ENCODE measurements at places on chromosomes 5 and 9. TPM values are rescaled to one million over a fixed set of nuclear protein-coding genes. Genes with fewer than 3 reads are reported as not detected.

PCDHB9 gene
- 1.8 TPM for total RNA-seq

TAF11L10 gene
- not detected for total RNA-seq

LCN15 gene
- not detected for total RNA-seq

IL3 gene
- not detected for total RNA-seq

FBP2 gene
- not detected for total RNA-seq

TSPAN17 gene
- 36.7 TPM for total RNA-seq

DMRTA1 gene
- 0.77 TPM for total RNA-seq

SNCAIP gene
- 0.12 TPM for total RNA-seq

PDE8B gene
- not detected for total RNA-seq

GRCh38 chr9:114213566-114213965 is 58.2 kb downstream of the COL27A1 start:
- no peaks in the 10 kb centered on the region for H3K27me3 ChIP-seq
- H3K36me3 ChIP-seq, result no peaks in the 10 kb centered on the region
- DNase-seq, result no peak
- H3K4me3 ChIP-seq, result no peak overlapping the region
- no peak overlapping the region for H3K27ac ChIP-seq

DNA sequence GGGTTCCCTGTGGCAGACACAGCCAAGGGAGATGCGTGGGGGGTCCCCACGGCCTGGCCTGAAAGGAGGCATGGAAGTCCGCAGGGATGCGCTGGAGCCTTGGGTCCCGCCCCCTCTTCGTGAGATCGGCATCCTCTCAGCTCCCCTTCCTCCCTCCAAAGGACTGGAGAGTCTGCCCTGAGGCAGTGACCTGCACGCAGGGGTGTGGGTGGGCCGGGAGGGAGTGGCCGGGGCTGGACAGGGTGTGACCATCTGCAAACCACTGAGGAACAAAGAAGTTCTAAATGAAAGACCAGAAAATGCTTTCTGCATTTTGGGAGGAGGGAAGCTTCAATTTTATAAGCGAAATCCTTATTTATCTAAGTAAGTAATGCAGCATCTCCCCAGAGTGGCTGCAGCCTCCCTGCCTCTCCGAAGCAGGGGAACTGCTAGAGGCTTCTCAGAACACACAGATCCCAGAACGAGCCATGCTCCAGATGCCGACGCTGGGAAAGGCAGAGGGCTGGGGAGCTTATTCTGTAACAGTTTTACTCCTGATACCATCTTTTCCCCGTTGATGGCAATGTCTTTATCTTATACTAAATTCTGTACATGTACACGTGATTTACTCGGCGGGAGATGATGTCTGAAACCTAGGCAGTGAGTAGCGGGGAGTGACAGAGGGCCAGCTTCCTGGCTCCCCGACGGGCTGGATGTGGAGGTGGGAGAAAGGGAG is 221.7 kb downstream of the FANCC start:
- H3K27me3 ChIP-seq, result no peaks in the 10 kb centered on the region
- H3K36me3 ChIP-seq, result peaks cover 75% of the 10 kb centered on the region
- no peak overlapping the region for H3K27ac ChIP-seq
- peaks cover 17% of the 10 kb centered on the region for H3K4me1 ChIP-seq
- no peak overlapping the region for H3K4me3 ChIP-seq
- no peak for DNase-seq

GRCh38 chr5:80399526-80400239 is 8.2 kb upstream of the ZFYVE16 start:
- H3K27ac ChIP-seq, result no peak overlapping the region
- H3K4me3 ChIP-seq, result no peak overlapping the region
- peak; percentile 67 for DNase-seq

- peak; percentile 73 for DNase-seq
- H3K4me1 ChIP-seq, result peaks cover 5% of the 10 kb centered on the region
- H3K27ac ChIP-seq, result peak overlapping the region; percentile 29
- H3K27me3 ChIP-seq, result peaks cover 40% of the 10 kb centered on the region
- no peak overlapping the region for H3K4me3 ChIP-seq
Observed at GRCh38 chr5:54895816-54896341, 89.5 kb downstream of the ESM1 start.

GRCh38 chr9:132288966-132289365 is 65.8 kb downstream of the SETX start:
- no peak overlapping the region for H3K4me3 ChIP-seq
- no peak for DNase-seq
- H3K27ac ChIP-seq, result no peak overlapping the region
- no peaks in the 10 kb centered on the region for H3K27me3 ChIP-seq
- peaks cover 78% of the 10 kb centered on the region for H3K36me3 ChIP-seq

DNA sequence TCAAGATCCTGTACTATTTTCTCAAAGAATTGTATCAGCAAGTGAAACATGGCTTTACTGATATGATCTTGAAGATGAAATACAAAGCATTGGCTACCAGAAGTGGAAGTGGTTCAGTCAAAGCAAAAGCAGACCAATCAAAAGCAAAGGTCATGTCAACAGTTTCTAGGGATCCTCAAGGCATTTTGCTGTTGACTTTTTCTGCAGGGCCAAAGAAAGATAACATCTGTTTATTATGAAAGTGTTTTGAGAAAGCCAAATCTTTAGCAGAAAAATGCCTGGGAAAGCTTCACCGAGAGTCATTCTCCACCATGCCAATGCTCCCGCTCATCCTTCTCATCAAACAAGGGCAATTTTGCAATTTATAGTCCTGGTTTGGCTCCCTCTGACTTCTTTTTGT is 90.3 kb upstream of the ACO1 start:
- no peak overlapping the region for H3K27ac ChIP-seq
- H3K4me1 ChIP-seq, result no peaks in the 10 kb centered on the region
- H3K4me3 ChIP-seq, result no peak overlapping the region

GRCh38 chr5:69160651-69161050 is 6.3 kb upstream of the CCNB1 start:
- no peak overlapping the region for H3K27ac ChIP-seq
- no peaks in the 10 kb centered on the region for H3K27me3 ChIP-seq
- DNase-seq, result no peak
- H3K4me1 ChIP-seq, result peaks cover under 1% of the 10 kb centered on the region
- no peaks in the 10 kb centered on the region for H3K36me3 ChIP-seq

- DNase-seq, result no peak
- no peaks in the 10 kb centered on the region for H3K36me3 ChIP-seq
- H3K4me1 ChIP-seq, result no peaks in the 10 kb centered on the region
- no peak overlapping the region for H3K4me3 ChIP-seq
- H3K27me3 ChIP-seq, result peaks cover 9% of the 10 kb centered on the region
Observed at GRCh38 chr5:1435369-1435768, 9.9 kb downstream of the SLC6A3 start.

GRCh38 chr5:126446498-126447224 is 23.5 kb downstream of the GRAMD2B start:
- peak overlapping the region; percentile 99 for H3K27ac ChIP-seq
- peaks cover 49% of the 10 kb centered on the region for H3K4me1 ChIP-seq
- no peaks in the 10 kb centered on the region for H3K36me3 ChIP-seq
- H3K4me3 ChIP-seq, result peak overlapping the region; percentile 64
- DNase-seq, result peak; percentile 90

DNA sequence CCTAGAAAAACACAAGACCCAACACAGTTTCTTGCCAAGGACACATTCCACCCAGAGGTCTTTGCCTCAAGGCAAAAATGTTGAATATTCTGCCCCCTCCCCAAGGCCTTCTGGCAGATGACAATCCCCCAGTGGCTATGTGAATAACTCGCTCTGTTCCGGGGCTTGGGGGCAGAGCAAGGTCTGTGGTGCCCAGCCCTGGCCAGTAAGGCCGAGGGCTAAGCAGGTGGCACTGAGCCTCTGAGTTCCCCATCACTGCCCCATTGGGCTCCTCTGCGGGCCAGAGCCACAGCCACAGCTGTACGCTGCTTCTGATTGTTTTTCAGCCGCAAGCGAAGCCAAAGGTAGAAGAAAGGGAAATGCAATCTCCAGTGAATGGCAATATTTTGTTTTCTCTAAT is 567.9 kb downstream of the CCDC171 start:
- no peak overlapping the region for H3K4me3 ChIP-seq
- no peak for DNase-seq
- peaks cover 15% of the 10 kb centered on the region for H3K4me1 ChIP-seq
- peak overlapping the region; percentile 14 for H3K27ac ChIP-seq

- no peak for DNase-seq
- no peaks in the 10 kb centered on the region for H3K27me3 ChIP-seq
- H3K27ac ChIP-seq, result peak overlapping the region; percentile 46
- H3K4me3 ChIP-seq, result no peak overlapping the region
- H3K4me1 ChIP-seq, result peaks cover 10% of the 10 kb centered on the region
Observed at GRCh38 chr5:10315824-10316509, 8.3 kb upstream of the CMBL start.

DNA sequence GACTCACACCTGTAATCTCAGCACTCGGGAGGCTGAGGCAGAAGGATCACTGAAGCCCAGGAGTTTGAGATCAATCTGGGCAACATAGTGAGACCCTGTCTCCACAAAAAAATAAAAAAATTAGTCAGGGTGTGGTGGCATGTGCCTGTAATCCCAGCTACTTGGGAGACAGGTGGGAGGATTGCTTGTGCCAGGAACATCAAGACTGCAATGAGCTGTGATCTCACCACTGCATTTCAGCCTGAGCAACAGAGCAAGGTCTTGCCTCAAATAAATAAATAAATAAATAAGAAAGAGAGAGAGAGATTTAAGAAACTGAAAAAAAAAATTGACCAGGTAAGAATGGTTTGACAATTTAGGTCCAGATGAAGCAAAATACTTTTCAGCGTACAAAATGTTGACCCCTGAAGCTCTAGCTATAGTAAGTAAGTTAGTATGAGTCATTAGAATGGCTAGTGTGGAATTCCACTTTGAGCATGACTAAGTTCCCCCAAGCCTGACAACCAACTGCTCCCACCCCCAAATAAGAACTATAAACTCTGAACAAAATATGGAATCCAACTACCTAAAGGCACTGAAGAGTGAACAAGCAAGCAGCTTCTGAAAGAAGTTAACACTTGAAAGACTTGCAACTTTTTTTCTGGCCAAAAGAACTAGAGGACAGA is 217.8 kb upstream of the TLE4 start:
- peak; percentile 12 for DNase-seq
- no peak overlapping the region for H3K27ac ChIP-seq
- H3K4me3 ChIP-seq, result no peak overlapping the region
- H3K36me3 ChIP-seq, result no peaks in the 10 kb centered on the region
- H3K4me1 ChIP-seq, result no peaks in the 10 kb centered on the region

DNA sequence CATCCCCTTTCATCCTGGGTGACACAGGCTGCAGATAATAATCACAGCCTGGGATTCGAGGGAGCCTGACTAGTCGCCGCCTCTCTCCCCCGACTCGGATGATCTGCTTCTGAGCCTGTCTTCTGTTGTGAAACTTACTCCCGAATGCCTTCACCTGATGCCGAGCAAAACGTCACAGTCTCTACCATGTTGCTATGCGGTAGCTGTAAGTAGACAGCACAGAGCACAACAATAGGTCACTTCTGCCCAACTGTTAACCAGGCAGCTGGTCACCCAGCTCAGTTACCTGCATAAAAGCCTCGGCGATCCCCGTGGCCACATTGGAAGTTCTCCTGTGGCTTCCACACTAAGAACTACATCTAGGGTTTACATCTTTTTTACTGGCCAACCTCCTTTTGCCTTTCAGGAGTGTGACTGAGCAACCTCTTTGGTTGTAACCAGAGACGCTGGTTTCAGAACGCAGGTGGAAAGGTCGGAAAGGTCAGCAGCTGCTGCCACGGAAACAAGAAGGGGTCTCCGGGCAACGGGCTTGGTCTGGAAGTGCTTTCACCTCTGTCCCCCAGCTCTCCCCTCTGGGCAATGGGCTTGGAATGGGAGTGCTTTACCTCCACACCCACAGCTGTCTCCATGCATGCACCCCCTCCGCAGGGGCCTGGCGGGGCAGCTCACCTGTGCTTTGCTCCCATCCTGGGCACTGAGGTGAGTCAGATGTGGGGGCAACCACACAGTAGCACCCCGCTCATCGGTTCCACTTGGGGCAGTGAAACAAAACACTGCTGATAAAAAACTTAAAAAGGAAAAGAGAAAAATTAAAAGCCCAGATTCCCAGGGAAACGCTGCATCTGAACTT is 7.6 kb upstream of the PPP1R26 start:
- DNase-seq, result no peak

DNA sequence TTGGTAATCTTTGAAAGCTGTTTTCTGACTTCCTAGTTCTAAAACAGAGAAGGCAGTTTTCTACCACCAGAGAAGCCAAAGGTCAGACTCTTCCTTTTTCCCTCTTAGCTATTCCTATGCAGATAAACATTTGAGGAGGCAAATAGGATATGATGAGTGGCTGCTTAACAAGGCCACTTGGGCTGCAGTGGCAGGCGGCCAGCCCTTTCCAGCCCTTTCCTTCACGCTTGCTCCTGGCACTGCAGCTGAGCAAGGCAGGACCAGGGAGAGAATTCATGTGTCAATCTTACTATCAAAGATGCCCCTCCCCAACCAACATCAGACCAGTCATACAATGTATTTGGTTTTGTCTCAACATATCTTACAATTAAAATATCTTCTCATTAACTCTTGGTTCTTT is 36.8 kb upstream of the RNF38 start:
- H3K4me1 ChIP-seq, result peaks cover 4% of the 10 kb centered on the region
- no peak overlapping the region for H3K4me3 ChIP-seq
- H3K27ac ChIP-seq, result no peak overlapping the region
- no peaks in the 10 kb centered on the region for H3K27me3 ChIP-seq
- DNase-seq, result no peak
- H3K36me3 ChIP-seq, result no peaks in the 10 kb centered on the region

DNA sequence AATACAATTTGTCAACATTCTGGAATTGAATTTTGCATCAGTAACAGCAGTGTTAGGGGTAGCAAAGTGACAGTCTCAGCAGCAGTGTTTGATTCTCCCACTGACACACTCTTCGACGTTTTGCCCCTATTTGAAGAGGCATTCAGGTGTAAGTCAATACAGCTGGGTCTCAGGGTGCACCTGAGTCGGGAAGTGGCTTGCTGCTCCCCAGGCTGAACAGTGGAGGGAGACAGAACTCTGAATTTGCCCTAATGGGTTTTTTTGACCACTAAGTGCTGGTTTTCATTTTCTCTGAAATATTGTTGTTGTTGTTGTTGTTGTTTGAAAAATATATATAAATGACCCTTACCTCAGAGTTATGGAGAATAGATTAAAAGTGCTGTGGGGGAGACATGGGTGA is 223.2 kb downstream of the TLR4 start:
- no peaks in the 10 kb centered on the region for H3K4me1 ChIP-seq
- DNase-seq, result peak; percentile 17
- no peak overlapping the region for H3K4me3 ChIP-seq
- no peaks in the 10 kb centered on the region for H3K27me3 ChIP-seq

DNA sequence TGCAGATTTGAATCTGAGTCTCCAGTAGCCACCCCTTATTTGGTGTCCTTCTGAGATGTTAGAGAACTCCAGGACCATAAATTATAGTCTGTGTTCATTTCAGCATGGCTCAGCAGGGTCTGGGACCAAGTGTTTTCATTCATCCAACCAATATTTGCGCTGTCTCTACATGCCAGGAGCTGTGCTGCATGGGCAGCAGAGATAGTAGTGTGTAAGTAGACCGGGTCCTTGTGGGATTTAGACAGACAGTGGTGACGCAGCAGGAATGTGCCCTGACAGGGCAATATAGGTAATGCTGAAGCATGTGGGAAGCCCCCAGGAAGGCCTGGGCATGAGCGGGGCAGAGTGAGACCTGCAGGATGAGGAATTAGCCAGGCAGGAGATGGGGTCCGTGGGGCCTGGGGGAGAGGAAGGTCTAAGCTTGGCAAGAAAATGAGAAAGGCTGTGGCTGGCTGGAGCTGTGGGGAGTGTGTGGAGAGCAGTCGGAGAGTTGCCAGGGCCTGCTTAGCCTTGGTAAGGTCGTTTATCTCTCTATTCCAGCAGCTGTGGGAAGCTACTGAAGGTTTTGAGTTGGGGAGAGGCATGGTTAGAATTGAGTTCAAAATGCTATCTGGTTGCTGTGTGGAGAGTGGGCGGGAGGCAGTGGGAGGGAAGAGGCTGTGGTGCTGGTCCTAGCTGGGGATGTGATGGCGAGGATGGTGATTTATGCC is 16.8 kb downstream of the STXBP1 start:
- no peaks in the 10 kb centered on the region for H3K36me3 ChIP-seq
- peaks cover 6% of the 10 kb centered on the region for H3K4me1 ChIP-seq
- no peak overlapping the region for H3K27ac ChIP-seq
- no peak overlapping the region for H3K4me3 ChIP-seq
- no peaks in the 10 kb centered on the region for H3K27me3 ChIP-seq

Measured in MCF 10A (cell line).